ENCODE measurements at places on chromosomes 4 and X.
A peak's percentile ranks its signal among the peaks of the same experiment; 100 is the strongest.

DNA sequence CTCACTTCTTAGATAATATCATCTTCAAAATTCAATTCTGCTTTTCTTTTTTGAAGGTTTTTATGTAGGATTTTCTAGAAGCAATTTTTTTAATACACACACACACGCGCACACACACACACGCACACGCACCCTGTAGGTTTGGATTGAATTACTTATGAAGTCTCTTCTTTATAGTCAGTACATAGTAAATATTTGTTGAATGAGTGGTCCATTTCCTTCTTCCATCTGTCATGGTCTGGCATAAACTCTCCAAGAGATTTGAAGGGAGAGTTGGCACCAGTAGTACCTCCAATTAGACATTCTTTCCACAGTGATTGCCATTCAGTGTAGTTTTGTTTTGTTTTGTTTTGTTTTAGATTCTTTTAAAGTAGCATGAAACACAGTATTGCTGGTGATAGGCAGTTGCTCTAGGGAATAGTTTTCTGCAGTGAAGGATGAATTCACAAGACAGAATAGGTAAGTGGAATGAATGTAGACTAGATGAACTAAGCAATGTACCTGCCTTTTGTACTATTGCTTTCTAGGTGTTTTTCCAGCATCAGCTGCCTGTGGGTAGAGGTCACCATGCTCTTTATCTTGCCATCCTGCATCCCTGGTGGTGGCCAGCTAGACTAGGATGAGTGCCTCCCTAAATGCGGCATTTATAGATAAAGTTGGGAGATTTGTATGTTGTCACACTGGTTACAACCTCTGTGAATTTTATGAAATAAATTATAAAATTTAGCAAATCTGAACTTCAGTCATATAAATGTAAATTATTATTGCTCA is 20.5 kb downstream of the PDLIM5 start:
- DNase-seq: peak; percentile 88

DNA sequence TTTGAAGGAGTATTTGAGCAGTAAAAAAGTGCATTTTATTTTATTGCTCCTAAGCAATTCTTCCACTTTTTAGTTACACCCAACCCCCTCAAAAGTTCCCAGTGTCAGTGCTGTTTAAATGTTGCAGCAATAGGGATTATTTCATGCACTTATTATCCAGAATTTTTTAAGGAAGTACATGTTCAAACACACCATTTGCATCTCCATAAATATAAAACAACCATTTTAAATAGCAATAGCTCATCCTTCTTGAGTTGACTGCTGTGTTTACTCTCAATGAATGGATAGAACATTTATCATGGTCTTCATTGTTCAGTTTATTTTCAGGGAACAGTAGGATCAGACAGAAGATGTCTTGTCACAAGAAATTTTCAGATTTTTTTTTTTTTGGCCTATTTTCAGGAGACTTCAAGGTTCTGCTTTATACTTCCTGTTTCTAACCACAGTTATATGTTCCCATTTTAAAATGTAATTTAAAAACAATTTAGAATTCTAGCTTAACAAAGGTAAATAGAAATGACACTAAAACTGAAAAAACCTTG is 171.9 kb downstream of the TMA16 start:
- DNase-seq: no peak

DNA sequence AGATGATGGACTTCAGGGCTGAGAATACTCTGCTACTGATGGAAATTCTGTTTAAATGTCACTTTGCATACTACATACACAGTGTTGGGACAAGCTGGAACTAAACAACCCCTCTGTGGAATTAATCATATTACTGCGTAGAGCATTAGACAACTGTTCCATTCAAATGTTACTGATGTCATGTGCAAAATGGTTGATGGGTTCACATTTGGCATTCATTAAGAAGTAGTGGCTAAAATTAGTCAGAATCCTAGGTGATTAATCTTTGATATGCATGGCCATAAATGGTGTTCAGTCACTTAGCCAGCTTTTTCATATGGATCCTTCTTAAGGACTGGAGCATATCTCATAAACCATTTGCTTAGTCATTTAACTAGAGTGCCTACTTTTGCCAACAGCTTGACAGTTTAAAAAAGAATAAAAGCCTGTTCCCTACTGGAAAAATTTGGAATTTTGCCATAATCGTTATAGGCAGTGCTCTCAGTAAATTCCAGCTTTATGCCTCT is 105.2 kb downstream of the RNF150 start:
- DNase-seq: peak; percentile 98

DNA sequence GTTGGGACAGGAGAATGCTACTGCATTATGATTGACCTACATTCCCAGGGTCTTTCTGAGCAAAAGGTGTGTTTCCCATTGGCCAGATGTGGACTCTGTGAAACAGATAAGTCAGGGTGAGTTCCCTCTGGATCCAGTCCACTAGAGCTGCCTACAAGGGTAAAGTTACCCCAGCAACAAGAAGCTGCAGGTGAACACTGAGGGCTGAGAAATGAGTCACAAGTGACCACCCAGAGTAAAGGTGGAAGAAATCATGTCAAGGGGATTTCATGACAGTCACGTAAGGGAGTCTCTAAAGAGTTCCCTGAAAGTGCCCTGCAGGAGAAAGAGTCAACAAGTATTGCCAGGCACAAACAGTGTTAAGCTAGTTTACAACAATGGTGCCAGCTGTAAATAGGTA is 16.3 kb downstream of the F8A1 start:
- no peak for DNase-seq

- DNase-seq: no peak
Observed at GRCh38 chr4:29711226-29711625, 1008.9 kb upstream of the PCDH7 start.

DNA sequence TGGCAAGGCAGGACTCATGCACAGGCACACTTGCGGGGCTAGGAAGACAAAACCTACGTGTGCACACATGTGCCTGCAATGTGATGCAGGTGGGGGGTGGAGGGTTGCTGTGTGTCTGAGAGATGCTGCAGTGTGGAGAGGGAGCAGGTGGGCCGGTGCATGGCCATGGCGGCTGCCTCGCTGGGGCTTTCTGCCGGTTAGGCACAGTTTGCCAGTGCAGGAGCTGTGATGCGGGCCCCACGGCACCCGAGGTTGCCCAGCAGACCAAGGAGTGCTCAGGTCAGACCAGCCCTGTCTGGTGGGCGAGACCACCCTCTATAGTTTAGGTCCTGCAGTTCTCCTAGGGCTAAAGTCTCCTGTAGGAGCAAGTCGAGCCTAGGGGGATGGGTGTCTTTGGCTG is 4.4 kb upstream of the AFM start:
- no peak for DNase-seq

- DNase-seq: no peak
Observed at GRCh38 chrX:46152756-46153155, 392.5 kb downstream of the ZNF674 start.

DNA sequence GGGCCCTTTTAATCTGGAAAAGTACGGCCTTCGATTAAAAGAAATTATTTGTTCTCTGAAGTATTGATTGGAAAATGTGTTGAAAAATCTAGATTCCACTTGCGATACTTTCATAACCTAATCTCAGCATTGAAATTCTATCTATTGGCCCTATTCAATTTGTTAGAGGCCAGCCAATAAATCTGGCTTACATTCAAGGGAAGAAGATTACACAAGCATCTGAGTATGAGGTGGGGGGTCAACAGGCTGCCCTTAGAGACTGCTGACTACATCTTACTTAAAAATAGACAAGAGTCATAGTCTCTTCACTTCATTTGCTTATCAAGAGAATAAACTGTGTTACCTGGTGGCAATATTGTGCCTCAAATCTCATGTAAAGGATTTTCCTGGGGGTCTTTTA is 248.0 kb upstream of the KCNIP4 start:
- no peak for DNase-seq

- DNase-seq: no peak
Observed at GRCh38 chr4:184064877-184065276, 152.8 kb downstream of the ENPP6 start.

DNA sequence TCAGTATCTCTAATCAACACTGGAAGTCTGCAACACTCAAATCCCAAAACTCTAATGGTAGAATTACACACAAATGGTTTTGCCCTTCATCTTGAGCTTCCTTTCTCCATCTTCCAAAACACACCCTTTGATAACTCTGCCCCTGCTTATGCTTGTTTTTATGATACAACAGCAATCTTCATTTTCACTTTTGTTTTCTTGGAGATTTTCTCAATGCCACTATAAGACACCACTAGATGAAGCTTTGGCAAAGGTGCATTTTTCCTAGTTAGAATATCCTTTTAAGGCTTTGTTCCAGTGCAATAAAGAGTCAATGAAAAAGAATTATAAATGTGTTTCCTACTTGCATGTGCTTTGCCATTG is 472.4 kb upstream of the NWD2 start:
- no peak for DNase-seq

DNA sequence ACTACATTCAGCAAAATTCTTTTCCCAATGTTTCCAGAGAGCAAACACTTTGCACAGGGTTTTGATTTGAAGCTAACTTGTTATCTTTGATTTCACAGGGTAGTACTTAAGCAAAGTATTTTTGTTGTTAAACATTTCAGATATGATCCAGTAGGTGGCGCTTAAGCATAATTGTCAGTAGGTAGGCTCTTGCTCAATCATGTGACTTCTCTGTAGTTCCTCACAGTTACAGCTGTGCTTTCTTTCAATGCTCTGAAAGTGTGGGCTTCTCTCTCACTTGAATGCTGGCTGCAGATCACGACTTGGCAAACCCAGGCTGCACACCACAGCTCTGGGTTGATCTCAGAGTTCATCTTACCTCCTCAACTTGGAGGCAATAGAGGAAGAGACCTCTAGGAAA is 1016.5 kb downstream of the SH3BGRL start:
- no peak for DNase-seq

- DNase-seq: no peak
Observed at GRCh38 chr4:53682196-53682595, 90.9 kb upstream of the LNX1 start.

GRCh38 chrX:42704454-42704853 is 73.5 kb downstream of the PPP1R2C start:
- no peak for DNase-seq

DNA sequence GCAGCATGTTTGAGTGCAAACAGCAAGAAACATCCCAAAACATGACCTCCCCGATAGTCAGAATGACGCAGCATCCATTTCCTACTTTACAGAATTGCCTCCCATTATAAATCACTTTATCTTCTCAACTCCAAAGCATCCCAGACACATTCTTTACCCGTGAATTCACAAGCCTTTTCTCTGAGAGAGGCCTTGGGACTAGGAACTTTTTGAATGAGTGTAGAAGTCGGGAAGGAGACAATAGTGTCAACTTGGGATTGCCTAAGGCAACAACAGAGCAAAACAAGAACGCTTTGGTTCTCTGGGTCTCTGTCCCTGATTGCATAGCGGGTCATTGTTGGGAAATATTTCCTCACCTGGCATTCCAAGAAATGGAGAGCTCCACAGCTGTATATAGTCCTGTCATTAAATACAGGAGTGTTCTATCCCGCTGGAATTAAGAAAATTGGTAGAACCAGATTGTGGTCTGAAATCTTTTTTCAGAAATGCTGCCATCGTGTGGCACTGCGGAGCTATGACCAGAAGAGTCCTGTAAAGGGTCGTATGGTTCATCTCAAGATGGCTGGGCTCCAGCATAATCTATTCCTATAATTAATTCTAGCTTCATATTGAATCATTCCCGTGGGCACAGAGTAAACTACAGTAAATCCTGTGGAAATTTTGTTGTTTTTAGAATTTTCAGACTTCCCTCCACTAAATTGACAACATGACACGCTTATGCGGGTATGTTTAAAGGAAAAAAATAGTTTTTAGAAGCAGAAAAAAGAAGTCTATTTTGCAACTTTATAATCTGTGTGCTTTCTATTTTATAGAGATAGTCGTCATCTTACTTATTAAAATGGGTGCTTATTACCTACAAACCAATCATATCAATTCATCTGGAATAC is 2.0 kb upstream of the SPP1 start:
- DNase-seq: peak; percentile 9

- DNase-seq: no peak
Observed at GRCh38 chr4:167715176-167715575, 377.2 kb upstream of the ANXA10 start.

DNA sequence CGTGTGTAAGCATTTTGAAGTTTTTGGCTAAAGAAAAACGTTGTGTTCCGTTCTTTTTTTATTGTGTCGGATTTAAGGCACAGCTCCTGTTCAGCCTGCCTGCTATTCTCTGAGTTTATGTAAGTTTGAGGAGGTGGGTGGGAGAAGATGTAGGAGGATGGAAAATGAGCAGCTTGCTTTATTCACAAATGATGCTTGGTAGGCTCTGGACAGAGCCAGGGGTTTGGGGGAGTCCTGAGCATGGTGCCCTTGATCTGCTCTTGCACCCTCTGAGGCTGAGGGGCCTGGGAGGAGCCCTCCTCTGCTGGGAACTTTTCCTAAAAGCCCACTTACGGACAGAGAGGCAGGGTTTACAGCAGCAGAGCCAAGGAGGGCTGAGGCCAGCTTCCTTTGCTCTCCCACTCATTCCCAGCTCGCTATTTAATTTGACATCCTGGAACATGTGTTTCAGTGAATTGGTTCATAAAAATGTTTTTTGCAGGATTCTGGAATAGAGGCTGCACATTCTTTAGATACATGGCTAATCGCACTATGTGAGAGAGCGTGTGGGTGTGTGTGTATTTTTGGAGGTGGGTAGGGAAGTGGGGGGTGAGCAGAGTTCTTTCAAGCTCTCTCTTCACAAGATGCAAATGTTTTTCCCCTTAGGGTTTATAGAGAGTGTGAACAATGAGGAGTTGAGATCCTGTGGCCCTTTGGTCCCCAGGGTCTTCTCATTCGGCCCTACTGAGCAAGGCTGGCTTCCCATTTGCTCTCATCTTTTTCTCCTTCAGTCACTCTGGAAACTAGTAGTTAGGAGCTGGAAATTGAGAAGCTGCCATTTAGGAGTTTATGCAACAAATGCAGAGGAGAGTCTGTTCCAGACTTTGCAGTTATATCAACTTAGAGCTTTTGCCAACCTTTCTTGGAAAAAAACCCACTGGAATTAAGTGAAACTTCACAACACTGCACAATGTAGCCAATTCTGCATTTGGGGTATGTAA is 32.1 kb downstream of the TMEM131L start:
- no peak for DNase-seq

GRCh38 chrX:46374371-46374770 is 170.8 kb downstream of the ZNF674 start:
- no peak for DNase-seq

- DNase-seq: no peak
Observed at GRCh38 chrX:63426519-63426918, 75.4 kb upstream of the SPIN4 start.

DNA sequence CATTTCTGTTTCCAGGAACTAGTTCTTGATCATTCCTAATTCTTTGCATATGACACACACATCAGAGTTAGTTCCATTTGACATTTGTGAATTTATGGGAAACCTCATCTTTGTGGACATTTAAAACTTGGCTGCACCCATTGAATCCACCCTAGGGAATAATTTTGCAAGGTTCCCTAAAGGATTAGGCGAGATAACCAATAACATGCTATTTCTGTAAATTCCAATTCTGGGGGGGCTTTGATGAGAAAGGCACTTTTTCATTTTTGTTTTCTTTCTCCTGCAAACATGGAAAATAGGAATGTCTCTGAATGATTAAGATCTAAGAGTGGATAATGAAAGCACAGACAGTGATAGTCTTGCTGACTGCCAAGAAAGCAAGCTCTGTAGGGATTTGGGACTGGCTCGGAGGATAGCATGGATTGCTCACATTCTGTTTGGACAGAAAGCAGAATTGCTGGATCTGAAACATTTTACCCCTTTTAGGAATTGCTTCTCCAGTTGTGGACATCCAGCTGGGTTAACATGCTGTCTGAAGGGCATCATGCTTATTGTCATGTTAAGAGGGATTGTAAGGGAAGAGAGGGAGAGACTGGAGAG is 145.1 kb downstream of the NHS start:
- DNase-seq: no peak

Data from NCI-H446 treated with DMSO at 0.1 percent for 48 hours (cell line).